ENCODE measurements at places on chromosomes 11 and 22.

GRCh38 chr11:45554230-45554967, 111.0 kb downstream of the CHST1 start:
- DNase-seq = no peak

DNA sequence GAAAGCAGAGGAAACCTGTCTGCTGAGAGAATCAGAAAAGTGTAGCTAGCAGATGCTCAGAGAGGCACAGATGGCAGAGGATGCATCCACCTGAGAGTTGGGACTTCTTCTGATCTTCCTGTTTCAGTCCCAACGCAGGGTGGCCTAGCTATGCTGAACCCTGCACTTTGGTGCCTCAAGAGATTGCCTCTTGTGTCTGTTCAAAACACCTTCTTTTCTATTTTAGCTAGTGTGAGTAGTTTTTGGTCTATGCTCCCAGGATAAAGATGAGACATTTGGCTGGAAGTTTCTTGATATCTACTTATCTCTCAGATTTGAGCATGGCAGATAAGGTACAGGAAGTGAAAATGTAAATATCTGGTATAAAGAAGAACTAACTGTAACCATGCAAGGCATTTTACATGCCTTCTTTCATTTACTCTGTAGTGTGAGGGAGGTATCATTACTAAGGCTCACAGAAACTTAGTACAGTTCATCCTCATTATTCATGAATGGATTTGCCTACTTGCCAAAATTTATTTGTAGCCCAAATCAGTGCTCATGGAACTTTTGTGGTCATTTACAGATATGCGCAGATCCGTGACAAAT, 47.0 kb upstream of the PSMA1 start:
- no peak for DNase-seq

DNA sequence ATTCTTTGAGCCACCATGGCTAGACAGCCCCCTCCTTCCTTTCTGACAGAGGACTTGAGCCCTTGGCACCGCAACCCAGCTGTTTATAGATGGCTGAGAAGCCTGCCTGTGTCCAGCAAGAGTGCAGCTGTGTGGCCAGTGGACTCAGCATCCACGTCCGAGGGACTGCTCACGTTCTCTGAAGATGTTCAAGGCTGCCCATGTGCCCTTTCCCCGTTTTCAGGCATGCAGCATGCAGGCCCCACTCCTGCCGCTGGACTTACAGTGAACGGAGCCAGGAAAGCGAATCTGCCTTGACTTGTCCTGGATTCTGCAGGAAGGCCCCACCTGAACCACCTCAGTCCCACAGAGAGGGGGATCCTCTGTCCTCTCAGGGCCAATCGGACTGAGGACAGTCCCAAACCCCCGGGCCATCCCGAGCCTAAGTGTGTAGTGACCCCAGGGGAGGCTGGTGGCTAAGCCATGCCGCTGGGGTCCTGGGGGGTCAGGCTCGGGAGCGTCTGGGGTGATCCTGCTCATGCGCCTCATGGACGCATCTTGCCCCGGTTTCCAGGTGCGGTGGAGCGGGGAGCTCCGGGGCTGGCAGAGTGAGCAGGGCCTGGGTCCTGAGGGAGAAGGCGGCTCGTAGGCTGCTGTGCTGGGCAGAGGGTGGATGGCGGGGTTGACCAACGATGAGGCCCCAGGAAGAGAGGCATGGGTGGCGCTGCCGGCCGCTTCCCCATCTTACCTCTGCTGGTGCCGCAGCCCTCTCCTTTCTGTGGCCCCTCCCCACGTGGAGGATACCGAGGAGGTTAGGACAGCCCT, 170.7 kb downstream of the CTTN start:
- no peak for DNase-seq

DNA sequence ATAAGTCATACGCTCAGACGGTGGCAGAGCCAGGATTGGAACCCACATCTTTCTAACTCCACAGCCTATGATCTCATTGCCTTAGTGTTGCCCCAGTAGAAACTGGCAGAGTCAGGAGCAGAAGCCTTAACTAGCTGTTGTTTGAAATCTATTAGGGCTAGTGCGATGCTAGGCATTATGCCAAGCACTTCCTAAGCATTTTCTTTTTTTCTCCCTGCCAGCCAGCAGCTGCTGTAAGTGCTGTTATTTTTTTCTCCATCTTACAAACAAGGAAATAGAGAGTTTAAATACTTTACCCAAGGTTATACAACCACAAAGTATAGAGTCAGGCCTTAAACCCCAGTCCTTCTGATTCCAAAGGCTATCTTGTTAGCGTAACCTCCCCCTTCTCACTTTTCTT, 161.0 kb upstream of the SORL1-AS1 start:
- DNase-seq = no peak

DNA sequence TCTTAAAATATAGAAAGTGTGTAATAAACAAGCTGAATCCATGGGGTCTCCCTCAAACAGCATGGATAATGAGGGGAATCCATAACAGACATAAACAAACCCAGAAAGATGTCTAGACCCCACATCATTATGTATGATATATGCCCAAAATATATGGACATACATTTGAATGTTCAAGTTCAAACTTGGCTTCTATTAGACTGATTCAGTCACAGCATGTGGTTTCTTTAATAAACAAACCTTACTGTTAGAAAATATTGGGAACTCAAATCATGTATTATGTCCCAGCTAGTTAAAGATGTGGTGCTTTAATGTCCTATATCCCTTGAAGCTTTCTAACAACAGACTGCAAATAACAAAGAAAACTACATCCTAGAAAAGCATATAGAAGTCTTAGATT, 228.6 kb downstream of the SOX6 start:
- no peak for DNase-seq

DNA sequence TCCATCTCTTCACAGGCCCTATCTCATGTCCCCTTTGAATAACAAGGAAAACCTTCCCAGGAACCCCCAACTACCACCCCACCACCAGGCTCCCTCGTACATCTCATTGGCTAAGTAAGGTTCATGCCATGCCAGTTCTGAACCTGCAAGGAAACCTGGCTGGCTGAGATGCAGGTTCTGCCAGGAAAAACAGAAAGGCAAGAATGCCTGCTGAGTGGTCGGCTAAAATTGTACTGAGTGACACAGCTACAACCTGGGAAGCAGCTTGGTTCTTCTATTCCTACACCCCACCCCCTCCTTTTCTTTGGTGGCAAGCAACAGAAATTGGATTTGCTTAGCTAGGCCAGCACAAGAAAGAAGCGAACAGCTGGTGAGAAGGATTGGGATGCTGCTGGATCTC, 36.1 kb upstream of the TSPAN18 start:
- DNase-seq = no peak

- no peak for DNase-seq
Observed at GRCh38 chr11:123531325-123531724, 101.3 kb downstream of the GRAMD1B start.

DNA sequence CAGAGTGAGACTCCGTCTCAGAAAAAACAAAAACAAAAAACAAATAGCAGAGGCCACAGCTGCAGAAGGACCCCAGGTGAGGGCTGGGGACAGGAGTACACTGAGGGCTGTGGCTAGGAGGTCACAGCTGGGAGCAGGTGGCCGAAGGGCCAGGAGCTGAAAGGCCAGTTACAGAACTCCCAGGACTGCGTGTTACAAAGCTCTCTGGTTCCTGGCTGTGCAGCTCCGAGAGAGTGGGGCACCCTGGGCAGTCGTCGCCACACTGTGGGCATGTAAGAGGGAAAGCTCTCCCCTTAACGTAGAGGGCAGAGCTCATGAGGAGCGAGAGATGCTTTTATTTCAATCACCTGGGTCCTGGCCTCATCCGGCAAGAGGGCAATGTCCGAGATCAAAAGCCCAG, 10.1 kb upstream of the NCF4 start:
- DNase-seq = no peak

- no peak for DNase-seq
Observed at GRCh38 chr11:119975561-119976152, 162.3 kb downstream of the TRIM29 start.

DNA sequence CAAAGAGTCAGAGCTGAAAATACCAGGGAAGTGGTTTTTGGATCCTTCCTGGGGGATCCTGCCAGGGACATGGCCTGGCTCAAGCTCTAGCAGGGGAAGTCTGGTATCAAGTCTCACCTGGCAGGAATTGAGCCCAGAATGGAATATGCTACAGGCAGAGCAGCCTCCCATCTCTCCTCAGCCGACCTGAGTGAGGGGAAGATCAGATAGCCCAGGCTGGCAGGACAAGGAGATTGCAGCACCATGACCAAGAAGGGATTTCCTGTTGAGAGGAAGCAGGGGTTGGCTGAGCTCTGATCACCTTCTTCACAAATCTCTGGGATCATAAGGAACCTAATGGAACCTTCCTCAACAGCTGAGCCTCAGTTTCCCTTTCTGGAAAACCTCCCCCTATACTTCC, 13.0 kb downstream of the OAF start:
- DNase-seq = no peak

DNA sequence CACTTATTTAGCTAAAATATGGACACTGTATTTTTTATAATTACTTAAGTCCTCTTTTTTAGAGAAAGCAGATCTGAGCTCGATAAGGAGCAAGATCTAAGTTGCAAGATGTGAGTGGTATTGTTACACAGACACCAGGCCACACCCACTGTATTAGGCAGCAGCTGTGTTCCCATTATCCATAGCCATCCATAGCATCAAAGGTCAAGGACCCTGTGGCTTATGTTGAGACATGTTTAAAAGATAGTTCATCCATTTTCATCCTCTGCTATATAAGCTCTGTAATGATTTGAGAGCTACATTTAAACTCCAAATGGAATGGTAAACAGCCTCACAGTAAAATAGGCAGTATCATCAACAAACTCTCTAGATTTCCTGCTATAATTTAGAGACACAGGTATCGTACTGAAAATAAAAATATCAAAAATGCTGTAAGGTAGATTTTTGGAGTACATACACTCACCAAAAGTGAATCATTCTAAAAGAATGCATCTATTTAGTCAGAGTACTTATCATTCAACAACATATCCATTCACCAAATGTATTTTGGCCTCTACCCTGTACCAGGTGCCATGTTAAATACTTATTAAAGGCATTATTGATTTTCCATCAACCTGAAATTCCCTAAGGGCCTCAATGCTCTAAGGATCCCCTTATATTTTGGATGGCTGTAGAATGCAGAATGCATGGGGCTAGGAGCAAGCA, 574.0 kb downstream of the LRRC4C start:
- DNase-seq = no peak

All from activated naive CD8-positive, alpha-beta T cell treated with anti-CD3 and anti-CD28 coated beads, Interleukin-2, amount 50 U/mL, for 16 hours (primary cell).